HCT116 (cell line): ENCODE measurements at places on chromosomes 6 and 20. TPM values are rescaled to one million over a fixed set of nuclear protein-coding genes. Genes with fewer than 3 reads are reported as not detected.

The PSMB1 gene
- total RNA-seq = 282 TPM

The BANF2 gene
- total RNA-seq = not detected

GRCh38 chr20:54179946-54180345, 6.2 kb upstream of the CYP24A1 start:
- no peaks in the 10 kb centered on the region for H3K27me3 ChIP-seq
- no peak overlapping the region for H3K4me3 ChIP-seq
- DNase-seq = no peak
- peak overlapping the region; percentile 67 for H3K27ac ChIP-seq
- peaks cover 74% of the 10 kb centered on the region for H3K4me1 ChIP-seq
- no peaks in the 10 kb centered on the region for H3K36me3 ChIP-seq

- DNase-seq = no peak
- no peak overlapping the region for H3K4me3 ChIP-seq
- H3K27ac ChIP-seq = no peak overlapping the region
- H3K36me3 ChIP-seq = no peaks in the 10 kb centered on the region
- H3K27me3 ChIP-seq = no peaks in the 10 kb centered on the region
Measured at GRCh38 chr6:18464176-18464575, 77.0 kb downstream of the RNF144B start.
